Cortex of kidney (tissue), 1 donor: ENCODE measurements at places on chromosomes 11 and 22.

DNA sequence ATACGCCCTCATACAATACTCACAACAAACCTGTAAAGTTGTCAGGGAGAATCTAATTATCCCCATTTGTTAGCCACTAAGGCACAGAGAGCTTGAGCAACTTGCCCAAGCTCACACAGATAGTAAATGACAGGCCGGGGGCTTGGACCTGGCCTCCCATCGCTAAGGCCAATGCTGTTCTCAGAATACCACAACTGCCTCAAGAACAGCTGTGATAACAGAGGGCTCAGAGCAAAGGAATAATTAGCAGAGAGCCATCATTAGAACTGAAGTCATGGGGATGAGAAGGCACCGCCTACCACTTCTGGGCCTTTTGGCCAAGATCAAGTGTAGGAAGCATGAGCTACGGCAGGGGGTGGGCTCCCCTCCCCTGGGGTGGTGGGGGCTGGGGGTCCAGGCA lies 98.6 kb downstream of the FEZ1 start:
- no peak for DNase-seq

- no peak for DNase-seq
Observed at GRCh38 chr22:27650572-27650971, 151.0 kb downstream of the MN1 start.

GRCh38 chr11:123416566-123416965 lies 13.5 kb upstream of the GRAMD1B start:
- no peak for DNase-seq

DNA sequence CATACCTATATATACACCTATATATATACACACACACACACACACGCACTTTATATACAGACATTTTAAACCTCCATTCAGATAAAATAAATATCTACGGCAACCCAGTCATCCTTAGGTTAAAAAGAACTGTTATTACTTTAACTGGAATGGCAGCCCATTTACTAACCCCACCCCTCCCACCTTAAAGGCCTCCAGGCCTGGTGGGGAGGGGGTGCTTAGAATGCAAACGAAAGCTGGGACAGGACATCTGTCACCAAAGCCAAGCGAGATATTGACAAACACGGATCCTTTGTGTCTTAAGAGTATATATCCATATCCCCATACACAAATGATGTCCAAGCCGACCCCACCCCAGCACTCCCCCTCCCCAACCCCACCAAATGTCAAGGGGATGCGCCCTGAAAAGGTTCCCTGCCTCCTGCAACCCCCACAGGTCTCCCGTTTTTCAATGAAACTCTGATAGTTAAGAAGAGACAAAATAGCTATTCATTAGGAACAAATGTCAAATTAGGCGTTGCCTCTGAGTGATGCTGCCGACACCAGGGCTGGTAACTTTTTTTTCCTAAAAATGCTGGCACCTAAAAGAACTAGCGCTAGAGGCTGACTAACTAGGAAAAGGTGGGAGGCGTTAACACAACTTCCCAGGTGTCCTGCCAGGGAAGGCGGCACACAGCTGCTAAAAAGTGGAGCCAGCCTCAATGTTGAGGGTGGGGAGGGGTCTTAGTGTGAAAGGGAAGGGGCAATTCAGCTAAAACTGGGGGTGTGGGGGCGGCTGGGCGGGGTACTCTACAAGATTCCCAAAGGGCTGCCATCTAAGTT lies 5.6 kb downstream of the MN1 start:
- no peak for DNase-seq

DNA sequence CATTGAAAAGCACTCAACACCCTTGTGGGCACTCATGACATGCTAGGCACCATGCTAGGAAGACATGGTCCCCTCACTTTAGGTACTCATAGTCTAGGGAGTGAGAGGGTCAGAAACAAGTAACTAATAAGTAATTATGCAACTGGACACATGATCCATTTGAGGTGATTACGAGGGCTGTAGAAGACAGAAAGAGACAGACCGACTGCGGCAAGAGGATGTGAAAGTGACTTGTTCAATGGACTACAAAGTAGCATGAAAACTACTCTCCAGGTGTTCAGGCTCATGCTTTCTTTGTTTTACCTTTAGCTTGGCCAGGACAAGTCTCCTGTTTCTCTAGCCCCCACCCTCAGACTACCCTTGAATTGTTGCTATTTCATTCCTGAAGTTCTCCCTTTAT lies 310.8 kb upstream of the SORL1-AS1 start:
- DNase-seq: no peak

DNA sequence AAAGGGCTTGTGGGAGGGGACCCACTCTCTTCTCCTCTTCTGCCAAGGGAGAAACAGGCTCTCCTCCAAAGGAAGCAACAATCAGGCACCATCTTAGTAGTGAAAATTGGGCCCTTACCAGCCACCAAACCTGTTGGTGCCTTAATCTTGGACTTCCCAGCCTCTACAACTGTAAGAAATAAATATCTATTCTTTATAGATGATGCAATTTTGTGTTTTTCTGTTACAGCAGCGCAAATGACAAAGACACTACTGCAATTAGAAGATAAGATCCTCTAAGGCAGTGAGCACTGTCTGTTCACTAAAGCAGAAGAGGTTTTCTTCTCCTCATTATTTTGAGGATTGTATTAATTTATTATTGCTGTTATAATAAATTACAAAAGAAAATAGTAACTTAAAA lies 691.4 kb upstream of the CCDC179 start:
- no peak for DNase-seq

DNA sequence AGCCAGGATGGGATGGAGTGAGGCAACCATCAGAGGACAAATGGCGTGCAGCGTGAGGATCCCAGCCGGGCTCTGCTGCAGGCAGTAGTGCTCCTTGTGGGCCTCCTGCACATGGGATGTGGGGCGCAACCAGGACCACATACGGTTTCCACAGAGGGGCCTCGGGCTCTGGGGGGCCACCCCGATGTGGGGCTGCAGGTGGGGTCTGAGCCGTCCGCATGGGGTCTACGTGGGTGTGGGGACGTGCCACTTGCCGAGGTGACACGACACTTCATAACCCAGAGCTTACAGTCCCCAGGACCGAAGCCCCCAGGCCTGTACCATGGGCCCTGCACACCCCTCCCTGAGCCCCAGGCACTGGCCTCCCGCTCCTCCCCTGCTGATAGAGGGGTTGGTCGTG lies 10.8 kb downstream of the TTLL8 start:
- DNase-seq: no peak

DNA sequence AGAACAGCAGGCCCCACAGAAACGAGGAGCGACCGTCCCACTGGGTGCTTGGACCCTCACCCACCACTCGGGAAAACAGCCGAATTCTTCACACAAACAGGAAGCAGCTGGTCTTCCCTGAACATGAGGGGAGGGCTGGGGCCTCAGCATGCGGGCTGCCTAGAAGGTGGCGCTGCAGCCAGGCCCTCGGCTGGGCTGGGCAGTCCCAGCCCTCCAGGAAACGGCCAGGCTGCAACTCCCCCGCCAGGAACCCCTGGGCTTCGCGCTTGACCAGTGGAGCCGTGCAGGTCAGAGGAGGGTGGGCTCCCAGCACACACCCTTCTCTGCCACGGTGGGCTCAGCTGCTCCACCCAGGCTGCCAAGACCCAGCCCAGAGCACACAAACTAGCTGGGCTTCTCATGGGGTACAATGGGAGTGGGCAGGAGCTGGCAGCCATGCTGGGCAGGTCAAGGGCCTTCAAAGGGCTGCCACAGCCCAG lies 29.6 kb downstream of the IGF2 start:
- DNase-seq: no peak

DNA sequence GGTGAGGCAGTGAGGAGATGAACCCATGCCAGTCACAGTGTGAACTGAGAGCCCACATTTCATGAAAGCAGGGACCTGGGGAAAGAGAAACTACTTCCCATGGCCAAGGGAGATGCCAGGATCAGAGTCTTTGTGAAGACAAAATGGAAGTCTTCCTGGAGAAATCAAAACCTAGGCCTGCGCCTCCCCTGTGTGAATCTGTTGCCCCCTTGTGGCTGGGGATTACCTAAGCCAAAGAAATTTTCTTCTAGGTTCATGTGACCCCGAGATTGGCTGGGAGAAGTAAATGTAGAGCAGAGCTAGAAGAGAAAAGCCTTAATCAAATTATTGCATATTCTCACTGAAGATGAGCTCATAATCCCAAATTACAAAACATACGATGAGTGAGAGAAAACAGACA lies 1075.3 kb downstream of the TBC1D22A start:
- no peak for DNase-seq

DNA sequence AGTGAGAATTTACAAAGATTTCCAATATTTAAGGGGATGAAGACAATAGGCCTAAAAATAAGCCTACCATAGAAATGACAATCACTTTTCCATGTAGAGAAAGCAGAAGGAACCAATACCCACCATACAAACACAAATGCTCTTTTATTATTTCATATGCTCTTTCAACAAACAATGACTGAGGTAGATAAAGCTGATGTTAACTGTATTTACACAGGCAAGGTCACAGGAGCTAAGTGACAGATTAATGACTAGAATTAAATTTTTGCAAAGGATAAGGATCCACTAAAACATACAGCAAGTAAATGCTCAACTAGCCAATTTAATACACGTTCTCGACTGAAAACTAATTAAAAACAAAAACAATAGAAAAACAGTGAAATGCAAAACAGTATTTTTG lies 34.2 kb downstream of the PICALM start:
- DNase-seq: no peak

- DNase-seq: no peak
Observed at GRCh38 chr11:10414181-10414580, 40.9 kb upstream of the AMPD3 start.

DNA sequence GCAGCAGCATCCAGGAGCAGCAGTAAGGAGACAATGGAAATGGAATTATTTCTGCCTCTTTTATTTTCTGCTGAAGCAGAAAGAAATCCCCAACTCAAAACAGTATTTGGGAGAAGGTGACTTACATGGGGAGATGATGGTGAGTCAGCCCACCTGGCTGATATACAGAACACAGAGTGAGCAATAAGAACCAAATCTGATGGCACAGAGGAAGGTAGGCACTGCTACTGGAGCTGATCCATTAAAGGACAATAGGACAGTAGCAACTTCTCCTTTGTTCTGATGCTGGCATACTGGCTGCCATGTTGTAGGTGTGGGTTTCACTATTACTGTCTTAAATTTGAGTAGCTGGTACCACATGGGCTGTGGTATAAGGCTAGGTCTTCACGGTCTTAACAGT lies 45.2 kb downstream of the CLPB start:
- no peak for DNase-seq

GRCh38 chr11:134471087-134471715 lies 59.2 kb upstream of the B3GAT1 start:
- no peak for DNase-seq

GRCh38 chr22:23219822-23220484 lies 39.6 kb downstream of the BCR start:
- no peak for DNase-seq

- DNase-seq: no peak
Observed at GRCh38 chr11:43908683-43909082, 28.1 kb downstream of the ALKBH3 start.

DNA sequence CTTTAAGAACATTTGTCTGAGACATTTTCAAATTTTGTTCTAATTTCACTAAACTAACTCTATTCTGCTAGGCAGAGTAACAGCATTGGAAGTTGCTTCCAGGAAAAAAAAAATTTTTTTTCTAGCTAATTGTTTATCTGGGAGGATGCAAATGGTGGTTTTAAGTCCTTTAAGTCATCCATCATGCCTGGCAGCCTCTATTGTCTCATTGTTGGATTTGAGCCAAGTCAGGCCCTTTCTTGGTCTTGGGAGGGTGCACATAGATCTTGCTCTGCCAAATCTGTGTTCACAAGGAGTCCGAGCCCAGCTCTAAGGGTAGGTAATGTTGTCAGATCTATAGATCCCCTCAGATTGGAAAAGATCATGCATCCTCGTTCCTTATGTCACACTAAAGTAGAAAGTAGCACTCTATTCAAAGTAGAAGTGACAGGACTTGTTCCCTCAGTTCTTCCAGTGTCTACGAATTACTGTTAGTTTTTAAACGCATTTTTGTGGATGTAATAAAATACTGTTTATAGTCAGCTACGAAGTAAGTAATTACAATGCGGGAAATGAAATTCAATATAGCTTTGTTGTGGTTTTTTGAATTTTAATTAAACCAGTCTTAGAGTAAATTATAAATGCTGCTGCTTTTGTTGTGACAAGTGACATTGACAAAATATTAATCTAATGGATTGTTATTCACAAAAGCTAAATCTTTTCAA lies 166.0 kb upstream of the RASSF10 start:
- DNase-seq: no peak

- no peak for DNase-seq
Observed at GRCh38 chr11:75547617-75548058, 14.4 kb upstream of the SERPINH1 start.
